Activated CD8-positive, alpha-beta memory T cell treated with anti-CD3 and anti-CD28 coated beads, Interleukin-2, amount 10 ng/mL, durations not matched to agents 7 days and 5 days (primary cell): ENCODE measurements at places on chromosomes 6 and 20. TPM values are rescaled to one million over a fixed set of nuclear protein-coding genes. Genes with fewer than 3 reads are reported as not detected.

The RGS19 gene
- total RNA-seq, result 119 TPM

The HTR1E gene
- total RNA-seq, result not detected

The KHDRBS2 gene
- total RNA-seq, result not detected

The RING1 gene
- 32.6 TPM for total RNA-seq

The RBCK1 gene
- 114 TPM for total RNA-seq

The MAN1A1 gene
- total RNA-seq, result 38.4 TPM

The PLCB1 gene
- 3.2 TPM for total RNA-seq

The POLR3F gene
- total RNA-seq, result 7.3 TPM

The MRAP2 gene
- total RNA-seq, result not detected

The EYS gene
- not detected for total RNA-seq

The PROKR2 gene
- total RNA-seq, result not detected

The IPCEF1 gene
- total RNA-seq, result 17.3 TPM

The ANGPT4 gene
- total RNA-seq, result not detected

- no peak for DNase-seq
- H3K36me3 ChIP-seq, result no peaks in the 10 kb centered on the region
- no peak overlapping the region for H3K4me3 ChIP-seq
- no peak overlapping the region for H3K27ac ChIP-seq
- peaks cover 18% of the 10 kb centered on the region for H3K27me3 ChIP-seq
Measured at GRCh38 chr20:50601511-50602431, 89.6 kb downstream of the RIPOR3 start.

- no peak overlapping the region for H3K4me3 ChIP-seq
- H3K36me3 ChIP-seq, result no peaks in the 10 kb centered on the region
- peaks cover 4% of the 10 kb centered on the region for H3K4me1 ChIP-seq
- no peak overlapping the region for H3K27ac ChIP-seq
- no peak for DNase-seq
- H3K27me3 ChIP-seq, result peaks cover 4% of the 10 kb centered on the region
Measured at GRCh38 chr6:39344821-39345280, 22.3 kb upstream of the KCNK16 start.

GRCh38 chr6:65289491-65289890 lies 417.5 kb downstream of the EYS start:
- DNase-seq, result no peak
- H3K4me3 ChIP-seq, result no peak overlapping the region
- H3K4me1 ChIP-seq, result no peaks in the 10 kb centered on the region
- H3K36me3 ChIP-seq, result no peaks in the 10 kb centered on the region
- no peaks in the 10 kb centered on the region for H3K27me3 ChIP-seq

- H3K36me3 ChIP-seq, result peaks cover 17% of the 10 kb centered on the region
- H3K27me3 ChIP-seq, result no peaks in the 10 kb centered on the region
- H3K4me1 ChIP-seq, result peaks cover 46% of the 10 kb centered on the region
- peak overlapping the region; percentile 92 for H3K4me3 ChIP-seq
Measured at GRCh38 chr6:169702840-169703246, 917 bp downstream of the C6orf120 start.

GRCh38 chr6:32655203-32655710 lies 11.2 kb downstream of the HLA-DQB1 start:
- H3K4me1 ChIP-seq, result peaks cover 12% of the 10 kb centered on the region
- H3K27ac ChIP-seq, result no peak overlapping the region
- no peak overlapping the region for H3K4me3 ChIP-seq
- no peaks in the 10 kb centered on the region for H3K27me3 ChIP-seq
- peaks cover 35% of the 10 kb centered on the region for H3K36me3 ChIP-seq
- no peak for DNase-seq

GRCh38 chr6:15260099-15260821 lies 14.4 kb downstream of the JARID2 start:
- H3K36me3 ChIP-seq, result peaks cover 42% of the 10 kb centered on the region
- no peak overlapping the region for H3K4me3 ChIP-seq
- H3K4me1 ChIP-seq, result peaks cover 84% of the 10 kb centered on the region
- H3K27me3 ChIP-seq, result no peaks in the 10 kb centered on the region
- H3K27ac ChIP-seq, result no peak overlapping the region

DNA sequence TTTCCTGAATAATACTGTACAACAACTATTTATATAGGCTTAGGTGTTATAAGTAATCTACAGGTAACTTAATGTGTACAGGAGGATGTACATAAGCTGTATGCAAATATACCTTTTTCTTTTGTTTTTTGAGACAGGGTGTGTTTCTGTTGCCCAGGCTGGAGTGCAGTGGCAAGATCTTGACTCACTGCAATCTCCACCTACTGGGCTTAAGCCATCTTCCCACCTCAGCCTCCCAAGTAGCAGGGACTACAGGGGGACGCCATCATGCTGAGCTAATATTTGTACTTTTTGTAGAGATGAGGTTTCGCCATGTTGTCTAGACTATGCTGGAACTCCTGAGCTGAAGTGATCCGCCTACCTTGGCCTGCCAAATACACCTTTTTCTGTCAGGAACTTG lies 191.7 kb upstream of the ZNF217 start:
- DNase-seq, result no peak
- no peaks in the 10 kb centered on the region for H3K36me3 ChIP-seq
- peaks cover 2% of the 10 kb centered on the region for H3K4me1 ChIP-seq
- no peak overlapping the region for H3K4me3 ChIP-seq
- no peaks in the 10 kb centered on the region for H3K27me3 ChIP-seq

DNA sequence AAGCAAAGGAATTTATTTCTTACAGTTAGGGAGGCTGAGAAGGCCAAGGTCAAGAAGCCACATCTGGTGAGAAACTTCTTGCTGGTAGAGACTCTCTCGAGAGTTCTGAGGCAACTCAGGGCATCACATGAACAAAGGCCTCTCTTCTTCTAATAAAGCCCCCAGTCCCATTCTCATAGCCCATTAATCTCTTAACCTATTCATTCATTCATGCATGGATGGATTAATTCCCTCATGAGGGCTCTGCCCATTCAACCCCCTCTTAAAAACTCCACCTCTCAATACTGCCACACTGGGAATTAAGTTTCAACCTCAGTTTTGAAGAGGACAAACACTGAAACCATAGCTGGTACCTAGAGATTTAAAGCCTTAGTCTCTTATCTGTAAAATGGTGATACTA lies 217.9 kb upstream of the SPTLC3 start:
- H3K4me1 ChIP-seq, result no peaks in the 10 kb centered on the region
- no peaks in the 10 kb centered on the region for H3K27me3 ChIP-seq
- H3K27ac ChIP-seq, result no peak overlapping the region
- H3K4me3 ChIP-seq, result no peak overlapping the region
- no peak for DNase-seq

GRCh38 chr20:62628691-62629090 lies 13.6 kb upstream of the SLCO4A1 start:
- no peak overlapping the region for H3K4me3 ChIP-seq
- H3K27me3 ChIP-seq, result peaks cover 19% of the 10 kb centered on the region
- no peak for DNase-seq
- no peak overlapping the region for H3K27ac ChIP-seq

- H3K36me3 ChIP-seq, result no peaks in the 10 kb centered on the region
- DNase-seq, result no peak
- no peak overlapping the region for H3K4me3 ChIP-seq
- H3K4me1 ChIP-seq, result peaks cover 6% of the 10 kb centered on the region
- peaks cover 16% of the 10 kb centered on the region for H3K27me3 ChIP-seq
Measured at GRCh38 chr6:90314514-90314913, 17.9 kb upstream of the BACH2 start.

DNA sequence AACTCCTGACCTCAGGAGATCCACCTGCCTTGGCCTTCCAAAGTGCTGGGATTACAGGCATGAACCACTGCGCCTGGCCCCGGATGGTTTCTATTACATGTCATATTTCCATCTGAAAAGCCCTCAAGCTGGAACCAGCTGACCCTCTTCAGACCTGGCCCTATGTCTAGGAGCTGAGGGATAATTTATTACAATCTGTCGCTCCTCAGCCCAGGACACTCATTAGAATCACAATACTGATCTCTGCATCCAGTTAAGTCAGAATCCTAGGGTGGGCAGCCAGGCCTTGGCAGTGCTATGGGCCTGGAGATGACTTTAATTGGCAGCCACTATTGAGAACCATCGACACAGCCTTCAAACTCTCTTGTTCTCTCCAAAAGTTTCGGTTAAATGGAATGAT lies 162.6 kb upstream of the SNX9 start:
- no peak overlapping the region for H3K27ac ChIP-seq
- peaks cover 2% of the 10 kb centered on the region for H3K27me3 ChIP-seq
- no peak overlapping the region for H3K4me3 ChIP-seq

GRCh38 chr6:139641376-139641775 lies 266.9 kb upstream of the CITED2 start:
- H3K4me3 ChIP-seq, result no peak overlapping the region
- no peaks in the 10 kb centered on the region for H3K27me3 ChIP-seq
- peaks cover 2% of the 10 kb centered on the region for H3K36me3 ChIP-seq
- no peak for DNase-seq
- no peak overlapping the region for H3K27ac ChIP-seq

- no peak overlapping the region for H3K27ac ChIP-seq
- no peak overlapping the region for H3K4me3 ChIP-seq
- H3K36me3 ChIP-seq, result no peaks in the 10 kb centered on the region
Measured at GRCh38 chr6:165605901-165606739, 56.9 kb downstream of the PDE10A start.

DNA sequence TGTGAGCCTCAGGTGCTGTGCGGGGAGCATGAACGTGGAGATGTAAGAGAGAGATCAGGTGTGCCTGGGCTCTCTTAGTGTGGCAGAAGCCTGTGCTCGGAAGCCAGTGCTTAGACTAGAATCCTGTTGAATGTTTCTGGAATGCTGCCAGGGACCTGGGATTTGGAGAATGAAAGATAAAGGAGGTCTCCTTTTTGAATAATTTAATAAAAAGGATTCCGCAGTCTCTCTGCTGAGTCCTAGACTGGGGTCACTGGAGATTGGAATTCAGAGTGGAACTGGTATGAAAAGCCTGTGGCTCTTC lies 18.8 kb upstream of the EFCAB8 start:
- peaks cover 55% of the 10 kb centered on the region for H3K36me3 ChIP-seq
- no peak overlapping the region for H3K27ac ChIP-seq
- peaks cover 42% of the 10 kb centered on the region for H3K4me1 ChIP-seq
- no peaks in the 10 kb centered on the region for H3K27me3 ChIP-seq
- no peak for DNase-seq

- H3K27me3 ChIP-seq, result peaks cover 9% of the 10 kb centered on the region
- no peak for DNase-seq
- no peaks in the 10 kb centered on the region for H3K36me3 ChIP-seq
- peaks cover 9% of the 10 kb centered on the region for H3K4me1 ChIP-seq
- no peak overlapping the region for H3K27ac ChIP-seq
- no peak overlapping the region for H3K4me3 ChIP-seq
Measured at GRCh38 chr20:44756956-44757355, 11.3 kb downstream of the KCNK15 start.

GRCh38 chr20:20207291-20207690 lies 155.0 kb downstream of the CFAP61 start:
- H3K27ac ChIP-seq, result no peak overlapping the region
- H3K4me1 ChIP-seq, result no peaks in the 10 kb centered on the region
- peaks cover 4% of the 10 kb centered on the region for H3K27me3 ChIP-seq
- no peak overlapping the region for H3K4me3 ChIP-seq
- no peak for DNase-seq

GRCh38 chr6:150176152-150176551 lies 33.3 kb downstream of the PPP1R14C start:
- no peak overlapping the region for H3K27ac ChIP-seq
- no peak overlapping the region for H3K4me3 ChIP-seq
- DNase-seq, result no peak
- H3K4me1 ChIP-seq, result peaks cover 6% of the 10 kb centered on the region
- H3K27me3 ChIP-seq, result peaks cover 5% of the 10 kb centered on the region

- H3K36me3 ChIP-seq, result peaks cover 4% of the 10 kb centered on the region
- peaks cover 15% of the 10 kb centered on the region for H3K27me3 ChIP-seq
- H3K4me1 ChIP-seq, result peaks cover 42% of the 10 kb centered on the region
- peak overlapping the region; percentile 55 for H3K27ac ChIP-seq
Measured at GRCh38 chr20:51628533-51629398, 86.2 kb upstream of the NFATC2 start.

DNA sequence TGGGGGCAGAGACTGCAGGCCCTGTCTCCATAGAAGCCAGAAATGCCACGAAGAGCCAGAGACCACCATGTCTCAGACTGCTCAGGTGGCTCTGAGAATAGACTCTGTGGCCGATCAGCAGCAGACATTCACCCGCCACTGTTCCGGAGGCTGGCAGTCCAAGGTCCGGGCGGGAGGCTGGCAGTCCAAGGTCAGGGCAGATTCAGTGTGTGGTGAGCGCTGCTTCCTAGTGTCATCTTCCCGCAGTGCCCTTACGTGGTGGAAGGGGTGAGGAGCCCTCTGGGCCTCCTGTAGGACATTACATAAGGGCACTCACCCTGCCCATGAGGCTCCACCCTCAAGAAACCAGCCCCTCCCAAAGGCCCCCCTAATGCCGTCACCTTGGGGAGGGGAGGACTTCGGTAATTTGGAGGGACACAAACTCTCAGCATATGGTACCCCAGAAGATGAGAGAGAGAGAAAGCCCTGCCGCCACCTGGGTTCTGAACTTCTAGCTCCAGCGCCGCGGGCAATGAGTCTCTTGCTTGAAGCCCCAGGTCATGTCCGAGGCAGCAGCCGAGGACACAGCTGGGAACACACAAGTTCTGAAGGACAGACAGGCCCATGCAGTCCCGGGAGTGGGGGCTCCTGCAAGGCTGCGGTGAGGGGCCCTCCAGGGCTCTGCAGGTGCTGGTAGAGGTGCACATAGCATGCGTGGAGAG lies 36.4 kb downstream of the DACT2 start:
- no peaks in the 10 kb centered on the region for H3K36me3 ChIP-seq
- H3K4me1 ChIP-seq, result peaks cover 3% of the 10 kb centered on the region
- no peak overlapping the region for H3K27ac ChIP-seq
- no peak overlapping the region for H3K4me3 ChIP-seq

DNA sequence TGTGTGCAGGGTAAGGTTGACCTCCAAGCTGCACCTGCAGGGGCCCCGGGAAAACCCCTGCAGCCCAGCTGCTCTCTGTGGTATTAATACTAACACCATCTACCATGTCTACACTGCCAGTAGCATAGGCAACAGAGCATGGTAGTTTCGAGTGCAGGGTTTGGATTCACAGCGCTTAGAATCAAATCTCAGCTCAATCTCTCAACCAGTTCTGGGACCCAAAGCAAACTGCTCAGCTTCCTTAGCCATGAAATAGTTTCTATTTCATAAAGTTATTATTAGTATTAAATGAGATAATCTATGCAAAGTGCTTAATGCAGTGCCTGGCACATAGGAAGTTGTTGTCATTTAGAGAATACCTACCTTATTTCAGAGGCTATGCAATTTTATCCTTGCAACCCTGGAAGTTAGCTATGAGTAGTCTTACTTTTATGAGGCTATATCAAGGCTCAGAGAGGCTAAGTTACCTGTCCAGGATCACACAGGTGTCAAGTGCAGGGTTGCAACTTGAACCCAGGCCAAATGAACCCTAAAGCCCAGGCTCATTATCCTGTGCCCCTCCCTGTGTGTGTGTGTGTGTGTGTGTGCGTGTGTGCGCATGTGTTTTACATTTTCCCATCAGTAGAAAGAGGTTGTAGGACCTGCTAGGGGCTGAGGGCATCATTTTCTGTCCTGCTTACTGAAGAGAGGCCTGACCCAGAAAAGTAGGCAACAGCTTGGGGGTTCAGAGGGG lies 27.6 kb upstream of the MRPS18A start:
- no peak overlapping the region for H3K27ac ChIP-seq
- no peak overlapping the region for H3K4me3 ChIP-seq
- no peak for DNase-seq
- H3K27me3 ChIP-seq, result peaks cover 24% of the 10 kb centered on the region
- H3K4me1 ChIP-seq, result peaks cover 11% of the 10 kb centered on the region

- no peak for DNase-seq
- H3K27me3 ChIP-seq, result no peaks in the 10 kb centered on the region
- H3K4me1 ChIP-seq, result peaks cover 7% of the 10 kb centered on the region
- H3K27ac ChIP-seq, result no peak overlapping the region
- H3K36me3 ChIP-seq, result peaks cover 55% of the 10 kb centered on the region
Measured at GRCh38 chr20:45964006-45964400, 8.0 kb downstream of the ZNF335 start.
